Lower lobe of right lung (tissue), 2 donors: ENCODE measurements at places on chromosomes 11 and 22. TPM values are rescaled to one million over a fixed set of nuclear protein-coding genes. Genes with fewer than 3 reads are reported as not detected.
A peak's percentile ranks its signal among the peaks of the same experiment; 100 is the strongest.

PATE2 gene
- not detected for total RNA-seq

HORMAD2 gene
- not detected for total RNA-seq

CYP2D6 gene
- total RNA-seq = 1.4 TPM

MYBPC3 gene
- total RNA-seq = 0.86 TPM

C11orf24 gene
- 24.7 TPM for total RNA-seq

- peaks cover 3% of the 10 kb centered on the region for H3K27me3 ChIP-seq
- no peaks in the 10 kb centered on the region for H3K4me1 ChIP-seq
- no peak overlapping the region for H3K4me3 ChIP-seq
- no peak for DNase-seq
- no peaks in the 10 kb centered on the region for H3K36me3 ChIP-seq
Observed at GRCh38 chr11:7467652-7468051, 17.7 kb upstream of the OLFML1 start.

DNA sequence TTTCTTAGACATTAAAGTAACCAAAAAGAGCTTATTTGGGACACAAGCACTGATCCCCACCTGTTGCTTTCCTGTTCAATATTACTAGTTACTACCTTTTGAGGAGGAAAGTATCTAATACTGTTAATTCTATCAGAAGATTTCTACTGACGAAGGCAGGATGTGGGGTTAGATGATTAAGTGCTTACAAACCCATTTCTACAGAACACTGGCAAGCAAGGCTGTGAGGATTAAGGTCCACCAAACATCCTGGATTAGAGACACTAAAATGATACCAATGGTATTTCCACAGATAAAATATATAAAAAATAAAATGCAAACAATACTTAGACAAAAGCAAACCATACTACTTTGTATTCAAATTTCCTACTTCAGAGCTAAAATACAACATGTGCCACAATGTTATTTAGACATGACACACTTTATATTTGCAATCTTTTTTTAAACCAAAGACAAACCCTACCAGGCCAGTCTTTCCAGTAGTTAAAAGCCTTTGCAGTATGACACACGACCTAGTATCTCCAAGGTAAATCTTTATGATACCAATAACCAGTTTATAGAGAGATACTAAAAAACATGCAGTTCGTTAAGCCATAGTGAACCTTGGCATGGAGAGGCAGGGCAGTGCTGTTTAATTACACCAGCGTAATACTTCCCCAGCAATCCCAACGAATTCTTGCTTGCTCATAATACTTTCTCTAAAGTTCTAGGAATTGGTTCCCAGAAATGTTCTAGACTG is 71.2 kb upstream of the TP53AIP1 start:
- H3K27me3 ChIP-seq = no peaks in the 10 kb centered on the region
- H3K36me3 ChIP-seq = no peaks in the 10 kb centered on the region
- H3K4me3 ChIP-seq = no peak overlapping the region
- H3K27ac ChIP-seq = no peak overlapping the region

GRCh38 chr11:64316672-64317324 is 561 bp downstream of the TRMT112 start:
- H3K4me3 ChIP-seq = peak overlapping the region; percentile 92
- H3K27me3 ChIP-seq = no peaks in the 10 kb centered on the region
- H3K36me3 ChIP-seq = peaks cover 36% of the 10 kb centered on the region

DNA sequence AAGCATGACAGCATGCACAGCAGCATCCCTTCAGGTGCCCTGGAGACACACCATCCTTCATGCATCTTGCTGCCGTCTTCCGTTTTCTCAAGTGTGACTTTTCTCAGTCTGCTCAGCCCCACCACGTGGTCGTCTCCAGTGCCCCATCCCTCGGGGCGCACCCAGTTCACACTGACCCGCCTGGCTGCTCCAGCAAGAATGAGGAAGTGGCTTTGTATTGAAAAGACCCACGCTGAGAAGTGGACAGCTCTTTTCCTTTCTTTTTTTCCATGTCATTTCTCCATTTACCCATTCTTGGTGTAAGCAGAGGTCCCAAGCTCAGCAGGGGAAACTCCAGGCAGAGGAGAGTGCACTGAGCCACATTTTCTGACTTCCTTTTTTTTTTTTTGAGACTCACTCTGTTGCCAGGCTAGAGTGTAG is 14.5 kb downstream of the SERPINH1 start:
- DNase-seq = peak; percentile 88
- H3K4me1 ChIP-seq = peaks cover 25% of the 10 kb centered on the region
- H3K27me3 ChIP-seq = no peaks in the 10 kb centered on the region

- peak within 1 kb of the TSS; percentile 82 for H3K4me3 ChIP-seq
- peaks cover 27% of the 10 kb centered on the region for H3K4me1 ChIP-seq
- no peaks in the 10 kb centered on the region for H3K27me3 ChIP-seq
- DNase-seq = no peak
- peak within 1 kb of the TSS; percentile 98 for H3K27ac ChIP-seq
Observed at GRCh38 chr11:95066716-95067038, at the start of gene SRSF8. SRSF8 (plus strand) TSS chr11:95066919; CDS start chr11:95067227, 308 bp downstream.

DNA sequence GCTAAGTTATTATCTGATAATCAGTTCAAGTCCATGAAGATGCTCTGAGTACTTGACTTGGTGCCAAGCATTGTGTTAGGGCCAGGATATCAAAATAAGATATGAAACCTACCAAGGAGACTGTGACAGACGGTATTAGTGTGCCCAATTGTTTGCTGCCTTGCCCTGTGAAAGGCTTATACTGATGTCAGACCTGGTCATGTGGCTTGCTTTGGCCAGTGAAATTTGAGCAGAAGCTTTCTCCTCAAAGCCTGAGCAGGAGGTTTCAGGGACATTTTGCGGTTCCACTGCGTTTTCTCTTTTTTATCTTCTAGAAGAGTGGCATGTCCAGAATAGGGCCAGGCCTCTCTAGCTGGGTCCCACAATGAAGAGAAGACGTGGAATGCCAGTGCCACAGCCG is 15.8 kb upstream of the PKNOX2 start:
- H3K36me3 ChIP-seq = no peaks in the 10 kb centered on the region
- H3K27me3 ChIP-seq = peaks cover 2% of the 10 kb centered on the region
- no peak for DNase-seq
- H3K4me1 ChIP-seq = no peaks in the 10 kb centered on the region

DNA sequence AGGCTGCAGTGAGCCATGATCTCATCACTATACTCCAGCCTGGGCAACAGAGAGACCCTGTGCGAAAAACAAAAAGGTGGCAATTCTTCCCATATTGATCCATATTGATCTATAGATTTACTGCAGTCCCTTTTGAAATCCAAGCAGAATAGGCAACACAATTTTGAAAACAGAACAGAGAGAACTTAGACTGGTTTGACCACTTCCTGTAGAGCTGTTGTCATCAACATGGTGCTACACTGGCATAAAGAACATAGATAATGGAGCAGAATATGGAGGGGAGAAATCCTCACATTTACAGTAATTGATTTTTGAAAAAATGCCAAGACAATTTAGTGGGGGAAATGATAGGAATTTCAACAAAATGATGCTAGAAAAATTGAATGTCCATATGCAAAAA is 34.1 kb downstream of the GRK3 start:
- no peaks in the 10 kb centered on the region for H3K4me1 ChIP-seq
- no peak for DNase-seq
- no peak overlapping the region for H3K4me3 ChIP-seq
- no peak overlapping the region for H3K27ac ChIP-seq
- H3K36me3 ChIP-seq = no peaks in the 10 kb centered on the region

DNA sequence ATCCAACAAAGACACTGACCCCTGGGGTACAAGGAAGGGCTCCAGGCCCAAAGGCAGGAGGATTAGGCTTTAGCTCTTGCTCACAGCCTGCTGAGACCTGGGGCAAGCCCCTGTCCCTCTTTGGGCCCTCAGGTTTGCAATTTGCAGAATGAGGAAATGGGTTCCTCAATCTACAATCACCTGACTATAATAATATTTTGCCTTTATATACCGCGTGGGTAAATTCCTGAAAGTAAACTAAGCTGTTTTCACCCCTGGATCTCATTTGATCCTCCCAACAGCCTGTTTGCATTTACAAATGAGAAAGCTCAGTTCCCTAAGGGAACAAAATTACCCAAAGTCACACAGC is 797 bp downstream of the STARD10 start:
- peaks cover 48% of the 10 kb centered on the region for H3K4me1 ChIP-seq
- H3K4me3 ChIP-seq = peak overlapping the region; percentile 70
- no peak for DNase-seq
- peak overlapping the region; percentile 79 for H3K27ac ChIP-seq
- H3K36me3 ChIP-seq = no peaks in the 10 kb centered on the region

- H3K4me1 ChIP-seq = no peaks in the 10 kb centered on the region
- H3K4me3 ChIP-seq = no peak overlapping the region
- H3K27me3 ChIP-seq = peaks cover 15% of the 10 kb centered on the region
- no peak overlapping the region for H3K27ac ChIP-seq
Observed at GRCh38 chr11:115627666-115628460, 123.6 kb upstream of the CADM1 start.

DNA sequence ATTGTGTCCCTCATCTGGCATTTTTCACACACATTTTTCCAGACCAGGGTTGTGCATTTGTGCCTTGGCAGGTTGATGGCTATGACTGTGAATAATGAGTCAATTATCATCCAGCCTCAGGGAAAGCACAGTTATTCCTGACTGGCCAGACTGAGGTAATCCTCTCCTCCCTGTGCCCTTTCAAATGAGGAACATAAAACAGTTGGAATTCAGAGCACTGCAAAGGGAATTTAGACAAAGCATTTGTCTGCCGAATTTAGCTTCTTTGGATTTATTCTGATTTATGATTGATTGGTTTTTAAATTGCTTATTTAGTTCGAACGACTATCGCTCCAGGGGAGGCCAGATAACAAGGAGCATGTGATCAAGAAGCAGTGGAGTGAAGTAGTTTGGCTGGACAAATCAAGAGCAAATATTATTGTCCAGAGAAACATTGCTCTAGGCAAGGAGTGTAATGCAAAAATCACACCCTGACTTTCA is 30.8 kb upstream of the RAG2 start:
- H3K4me1 ChIP-seq = no peaks in the 10 kb centered on the region
- H3K36me3 ChIP-seq = no peaks in the 10 kb centered on the region
- no peak for DNase-seq
- no peaks in the 10 kb centered on the region for H3K27me3 ChIP-seq

- peaks cover 5% of the 10 kb centered on the region for H3K36me3 ChIP-seq
- no peak overlapping the region for H3K4me3 ChIP-seq
- peaks cover 11% of the 10 kb centered on the region for H3K27me3 ChIP-seq
- DNase-seq = no peak
Observed at GRCh38 chr22:44195189-44195871, 14.6 kb downstream of the PARVG start.
